ENCODE measurements at places on chromosomes 2 and 18. TPM values are rescaled to one million over a fixed set of nuclear protein-coding genes. Genes with fewer than 3 reads are reported as not detected.

Gene UPP2
- polyA plus RNA-seq = not detected

DNA sequence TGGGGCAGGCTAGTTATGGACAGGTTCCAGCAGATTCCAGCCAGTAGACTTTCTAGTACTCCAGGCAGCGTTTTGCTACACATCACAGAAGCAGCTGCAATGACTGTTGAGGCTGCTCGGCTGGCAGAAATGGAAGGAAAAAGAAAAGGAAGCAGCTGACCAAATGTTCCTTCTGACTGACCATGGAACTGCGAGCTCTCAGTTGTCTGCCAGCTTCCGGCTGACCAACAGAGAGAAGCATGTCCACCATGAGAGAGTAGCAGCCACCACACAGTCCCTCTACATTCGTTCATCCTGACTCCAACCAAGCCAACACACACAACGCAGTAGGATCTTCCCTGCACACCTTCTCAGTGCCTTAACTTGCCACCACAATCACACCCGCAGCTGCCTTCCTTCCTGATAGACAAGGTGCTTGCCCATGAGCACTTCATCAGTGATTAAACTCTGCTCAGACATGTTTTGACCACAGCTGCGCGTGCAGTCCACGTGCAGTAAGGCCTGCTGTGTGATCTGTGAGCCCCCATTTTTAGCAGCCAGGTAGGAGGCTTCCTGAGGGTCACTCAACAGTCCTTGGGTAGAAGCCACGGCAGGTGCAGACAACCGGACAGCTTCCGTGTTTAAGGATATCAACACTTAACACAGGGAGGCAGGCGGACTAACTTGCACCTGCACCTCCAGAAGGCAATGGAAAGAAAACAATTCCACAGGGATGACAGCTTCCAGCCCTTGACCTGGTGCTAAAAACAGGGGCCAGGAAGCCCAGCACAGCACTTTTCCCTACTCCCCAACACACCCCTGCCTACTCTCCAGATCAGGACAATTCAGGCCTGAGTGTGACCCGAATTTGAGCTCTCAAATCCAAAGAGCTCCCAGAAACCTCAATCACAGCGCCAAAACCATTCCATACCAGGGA, 996 bp downstream of the TGFBRAP1 start:
- DNase-seq = no peak

Gene D2HGDH
- 7.3 TPM for polyA plus RNA-seq

DNA sequence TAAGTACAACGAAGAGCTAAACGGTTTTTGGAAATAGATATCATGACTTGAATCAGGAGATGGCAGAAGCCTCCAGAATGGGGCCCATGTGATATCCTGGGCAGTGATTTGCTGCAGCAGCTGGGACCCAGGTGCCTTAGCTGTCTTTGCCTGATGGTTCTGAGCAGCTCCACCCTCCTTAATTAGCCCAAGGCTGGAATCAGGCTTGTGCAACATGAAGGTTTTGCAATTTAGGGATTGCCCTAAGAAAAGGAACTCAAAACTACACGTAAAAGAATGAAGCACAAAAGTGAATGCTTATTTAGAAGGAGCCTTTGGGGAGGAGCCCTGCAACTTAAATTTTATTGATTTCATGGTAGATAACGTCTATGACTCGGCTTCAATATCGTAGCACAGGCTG, 17.3 kb upstream of the CNDP2 start:
- no peak for DNase-seq

Gene SH3BP4
- 224 TPM for polyA plus RNA-seq

DNA sequence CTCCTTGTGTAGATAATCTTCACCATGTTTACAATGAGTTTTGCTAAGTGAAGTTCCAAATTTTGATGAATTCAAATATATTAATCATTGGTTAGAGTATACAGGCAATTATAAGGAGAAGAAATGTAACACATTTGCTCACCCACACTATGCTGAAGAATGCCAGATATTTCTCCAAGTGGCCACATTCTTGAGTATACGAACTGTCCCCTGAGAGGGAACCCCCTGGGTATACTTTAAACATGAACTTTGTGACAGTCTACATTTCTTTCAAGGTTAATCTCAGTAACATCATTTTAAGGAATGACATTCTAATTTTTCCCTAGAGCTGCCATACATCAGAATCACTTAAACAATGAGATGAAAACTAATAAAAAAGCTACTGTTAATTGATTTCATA, 39.8 kb upstream of the CDKL4 start:
- DNase-seq = no peak

DNA sequence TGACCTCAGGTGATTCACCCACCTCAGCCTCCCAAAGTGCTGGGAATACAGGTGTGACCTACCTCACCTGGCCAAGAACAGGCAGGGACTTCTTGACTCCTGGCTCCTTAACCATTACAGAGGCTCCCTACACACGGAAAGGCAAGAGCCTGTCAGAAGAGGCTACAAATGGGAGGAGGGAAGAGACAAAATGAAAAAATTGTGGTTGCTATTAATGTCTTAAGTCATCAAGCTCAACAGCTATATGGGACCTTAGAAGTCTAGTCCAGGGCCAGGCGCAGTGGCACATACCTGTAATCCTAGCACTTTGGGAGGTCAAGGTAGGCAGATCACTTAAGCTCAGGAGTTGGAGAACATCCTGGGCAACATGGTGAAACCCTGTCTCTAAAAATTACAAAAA, 11.5 kb upstream of the FAM124B start:
- DNase-seq = no peak

DNA sequence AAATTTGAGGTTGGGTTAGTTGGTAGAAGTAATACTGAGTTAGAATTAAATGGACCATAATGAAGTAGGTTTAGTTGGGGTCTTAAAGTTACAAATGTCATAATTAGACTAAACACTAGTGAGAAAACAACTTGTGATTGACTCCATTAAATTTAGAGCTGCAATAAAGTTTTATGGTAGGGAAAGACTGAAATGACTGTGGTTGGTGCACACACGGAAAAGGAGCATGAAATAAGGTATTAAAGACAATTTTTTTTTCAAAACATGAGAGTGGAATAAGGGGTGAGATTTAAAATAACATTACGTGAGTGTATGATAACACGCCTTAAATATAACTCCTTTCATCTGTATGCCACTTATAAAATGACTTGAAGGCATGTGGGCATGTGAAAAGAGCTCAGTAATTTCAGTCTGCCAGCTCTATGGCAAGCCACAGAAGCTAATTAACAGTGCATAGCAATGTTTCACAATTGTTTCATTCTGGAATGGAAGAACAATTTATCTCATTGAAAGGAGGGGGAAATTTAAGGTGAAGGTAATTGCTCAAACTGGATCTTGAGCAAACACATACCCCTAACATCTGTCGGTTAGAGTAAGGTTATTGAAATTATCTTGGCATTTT, 1.4 kb downstream of the FRZB start:
- no peak for DNase-seq

- DNase-seq = no peak
These were observed 17.7 kb downstream of the MPP4 start for GRCh38 chr2:201680743-201681142.

Gene HRH4
- polyA plus RNA-seq = 0.01 TPM

Gene MROH2A
- polyA plus RNA-seq = not detected

DNA sequence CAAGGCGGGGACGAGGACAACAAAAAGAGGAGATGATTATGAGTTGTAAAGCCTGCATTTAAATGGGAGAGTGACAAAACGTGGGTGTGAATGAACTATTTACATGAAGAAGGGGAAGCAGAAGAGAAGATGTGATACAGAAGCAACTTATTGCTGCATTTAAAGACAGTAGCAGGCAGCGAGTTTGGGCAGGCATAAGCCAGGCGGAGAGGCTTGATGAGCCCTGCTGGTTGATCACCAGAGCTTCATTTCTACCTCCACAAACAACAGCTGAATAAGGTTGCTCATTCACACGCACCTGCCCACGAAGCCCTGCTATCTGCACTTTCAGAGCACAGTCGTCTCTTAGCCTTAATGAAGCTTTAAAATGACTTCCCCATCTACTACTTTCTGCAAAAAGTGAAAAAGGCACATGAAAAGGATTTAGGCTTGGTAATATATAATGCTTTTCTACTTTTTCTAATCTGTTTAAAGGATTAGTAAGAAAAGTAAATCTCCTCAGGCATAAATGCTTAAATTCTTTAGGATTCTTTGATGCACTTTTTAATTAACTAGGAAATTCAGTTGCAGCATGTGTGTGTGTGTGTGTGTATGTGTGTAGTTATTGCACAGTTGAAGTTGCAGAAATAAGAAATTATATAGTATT, 3.1 kb downstream of the SLC38A11 start:
- no peak for DNase-seq

Gene ELOA2
- polyA plus RNA-seq = not detected

DNA sequence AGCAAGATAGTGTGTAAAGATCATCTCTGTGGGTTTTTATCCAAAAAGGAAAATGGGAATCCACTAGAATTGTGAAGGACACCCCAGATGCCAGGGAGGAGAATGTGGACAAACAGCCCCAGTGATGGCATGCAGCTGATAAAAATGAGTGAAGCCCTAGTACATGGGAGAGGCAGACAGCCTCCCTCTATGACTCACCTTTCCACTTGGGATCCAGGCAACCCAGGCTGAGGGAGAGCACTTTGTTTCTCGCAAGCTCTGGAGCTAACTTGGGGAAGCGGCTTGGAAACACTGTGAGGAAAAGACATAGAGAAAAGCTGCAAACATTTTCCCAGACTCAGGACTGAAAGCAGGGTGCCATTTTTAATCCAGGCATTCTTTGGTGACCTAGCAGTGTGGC, 5.3 kb upstream of the FLACC1 start:
- no peak for DNase-seq

- peak; percentile 36 for DNase-seq
These were observed 232.9 kb downstream of the GULP1 start for GRCh38 chr2:188524519-188525113.

Gene CLHC1
- polyA plus RNA-seq = 14.4 TPM

Gene STPG4
- polyA plus RNA-seq = 0.14 TPM

Gene ZBTB7C
- polyA plus RNA-seq = not detected

DNA sequence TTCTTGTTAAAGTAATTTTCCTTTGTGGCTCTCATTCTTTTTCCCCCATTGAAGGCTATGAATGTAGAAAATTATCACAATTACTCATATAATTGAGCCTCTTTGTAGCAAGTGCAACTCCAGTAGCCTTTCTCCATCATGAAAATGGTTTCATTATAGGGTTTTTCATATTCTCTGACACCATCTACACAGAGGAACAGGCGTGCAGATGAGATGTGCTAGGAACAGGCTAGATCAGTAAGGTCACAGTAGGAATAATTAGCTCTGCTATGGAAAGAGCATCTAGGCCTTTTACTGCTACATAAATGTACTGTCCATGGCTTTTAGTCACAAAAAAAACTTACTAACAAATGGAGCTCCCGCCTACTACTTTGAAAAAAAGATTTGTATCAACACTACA, 12.6 kb upstream of the DLX1 start:
- DNase-seq = no peak

- no peak for DNase-seq
These were observed 105.2 kb downstream of the MYO5B start for GRCh38 chr18:50089702-50090101.

GRCh38 chr2:24792542-24792873, 683 bp downstream of the PTRHD1 start:
- DNase-seq = no peak

DNA sequence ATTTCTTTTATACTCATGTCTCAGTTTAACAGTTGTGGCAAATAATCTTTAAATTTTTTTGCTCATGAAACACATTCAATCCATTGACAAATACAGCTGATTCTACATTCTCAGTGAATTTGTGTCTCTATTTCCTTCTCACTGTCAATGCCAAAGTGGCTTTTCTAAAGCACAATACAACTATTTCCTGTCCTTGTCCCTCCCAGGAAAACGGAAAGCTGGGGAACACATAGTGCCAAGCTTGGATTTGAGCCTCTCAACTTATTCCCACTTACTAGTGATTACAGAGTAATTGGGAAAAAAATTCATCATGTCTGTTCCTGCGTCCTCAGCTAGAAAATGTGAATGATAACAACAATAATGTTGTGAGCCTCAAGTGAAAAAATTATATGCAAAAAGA, 899.7 kb upstream of the CDH2 start:
- no peak for DNase-seq

Gene MPP4
- 8.6 TPM for polyA plus RNA-seq

- DNase-seq = no peak
These were observed 126.2 kb upstream of the TMEM200C start for GRCh38 chr18:6021306-6022073.

GRCh38 chr2:100989666-100990065, 12.4 kb upstream of the RPL31 start:
- no peak for DNase-seq

DNA sequence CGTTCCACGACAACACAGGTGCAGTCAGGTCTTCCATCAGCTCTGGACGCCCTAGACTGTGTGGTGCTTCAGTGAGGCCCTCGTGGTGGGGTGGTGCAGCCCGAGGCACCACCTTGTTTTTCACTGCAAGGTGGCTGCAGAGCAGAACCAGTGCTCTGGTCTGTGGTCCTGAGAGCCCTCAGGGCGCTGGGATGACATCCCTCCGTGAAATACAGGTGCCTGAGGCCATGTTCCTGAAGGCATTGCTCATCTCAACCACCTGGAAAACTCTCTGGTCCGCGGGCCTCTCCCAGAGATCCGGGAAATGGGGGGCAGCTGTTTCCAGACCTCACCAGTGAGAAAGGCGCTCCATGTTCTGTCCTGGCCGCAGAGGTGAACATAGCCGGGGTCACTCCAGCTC, 119.2 kb downstream of the ACOXL start:
- DNase-seq = no peak

GRCh38 chr18:74760436-74760835, 162.8 kb downstream of the ZNF407 start:
- DNase-seq = no peak

DNA sequence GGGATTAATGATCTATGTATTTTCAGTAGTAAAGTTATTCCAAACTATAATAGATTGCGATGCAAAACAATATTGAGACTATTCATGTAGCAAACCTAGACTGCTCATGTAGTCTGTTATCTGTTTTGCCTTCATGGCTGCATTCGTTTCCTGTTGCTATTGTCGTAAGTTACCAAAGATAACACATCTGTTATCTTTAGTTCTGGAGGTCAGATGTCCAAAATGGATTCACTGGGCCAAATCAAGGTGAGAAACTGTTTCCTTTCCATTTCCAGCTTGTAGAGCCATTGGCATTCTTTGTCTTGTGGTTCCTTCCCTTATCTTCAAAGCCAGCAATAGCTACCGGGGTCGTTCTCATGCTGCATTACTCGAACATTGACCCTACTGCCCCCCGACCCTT, 20.9 kb downstream of the ITGAV start:
- DNase-seq = no peak

DNA sequence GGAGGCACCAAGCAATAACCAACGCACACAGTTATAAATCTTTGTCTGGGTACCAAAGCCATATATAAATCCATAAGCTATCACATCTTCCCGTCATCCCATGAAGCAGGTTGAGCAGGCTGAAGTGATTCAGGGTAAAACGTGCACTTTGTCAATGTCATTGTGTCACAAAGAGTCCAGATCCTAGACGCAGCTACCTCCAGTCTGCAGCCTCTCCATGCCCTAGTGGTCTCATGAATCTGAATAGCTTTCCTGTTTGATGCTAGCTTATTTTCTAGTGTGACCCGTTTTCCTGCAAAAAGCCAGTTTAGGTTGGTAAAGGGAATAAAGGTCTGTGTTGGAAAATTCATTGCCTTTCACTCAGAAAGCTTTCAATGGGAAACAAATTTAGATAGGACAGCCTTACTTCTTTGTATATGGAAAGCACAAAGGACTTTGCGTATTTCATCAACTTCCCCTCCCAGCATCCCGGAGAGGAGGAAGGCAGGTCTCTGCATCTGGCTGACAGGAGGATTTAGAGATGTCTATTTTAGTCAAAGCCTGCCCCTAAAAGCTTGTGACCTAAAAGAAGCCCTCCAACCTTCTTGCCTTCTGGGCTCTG, 222.3 kb upstream of the ARL4C start:
- DNase-seq = no peak

Gene SKOR2
- polyA plus RNA-seq = not detected

GRCh38 chr18:54453996-54454395, 96.3 kb downstream of the C18orf54 start:
- no peak for DNase-seq

All from AG04450 (cell line).